ENCODE measurements at places on chromosomes 1 and 21.

DNA sequence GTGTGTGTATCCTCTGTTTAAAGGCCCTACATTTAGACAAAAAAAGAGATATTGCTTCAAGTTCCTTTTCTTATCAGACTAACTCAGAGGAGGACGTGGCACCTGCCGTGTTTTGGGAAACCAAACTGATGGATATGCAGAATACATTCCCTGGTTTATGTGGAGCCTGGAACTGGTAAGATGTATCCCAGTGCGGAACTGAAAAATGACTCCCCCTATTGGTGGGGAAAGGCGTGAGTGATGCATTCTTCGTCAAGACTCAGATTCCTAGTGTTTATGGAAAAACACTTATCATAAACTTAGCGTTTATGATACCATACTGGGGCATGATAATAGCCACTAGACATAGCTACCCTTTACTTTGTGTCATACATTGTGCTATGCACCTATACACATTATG lies 154.2 kb downstream of the ZNF326 start:
- DNase-seq: no peak

- no peak for DNase-seq
Observed at GRCh38 chr1:219459351-219460080, 153.4 kb downstream of the ZC3H11B start.

DNA sequence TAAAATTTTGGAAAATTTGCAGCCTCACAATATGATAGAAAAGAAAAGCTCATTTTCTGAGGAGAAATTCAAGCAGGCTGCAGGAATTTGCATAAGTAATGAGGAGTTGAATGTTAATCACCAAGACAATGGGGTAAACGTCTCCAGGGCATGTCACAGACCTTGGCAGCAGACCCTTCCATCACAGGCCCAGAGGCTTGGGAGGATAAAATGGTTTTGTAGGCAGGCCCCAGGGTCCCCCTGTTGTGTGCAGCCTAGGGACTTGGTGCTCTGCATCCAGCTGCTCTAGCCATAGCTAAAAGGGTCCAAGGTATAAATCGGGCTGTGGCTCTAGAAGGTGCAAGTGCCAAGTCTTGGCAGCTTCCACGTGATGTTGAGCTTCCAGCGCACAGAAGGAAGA lies 112.2 kb upstream of the FMN2 start:
- DNase-seq: no peak

DNA sequence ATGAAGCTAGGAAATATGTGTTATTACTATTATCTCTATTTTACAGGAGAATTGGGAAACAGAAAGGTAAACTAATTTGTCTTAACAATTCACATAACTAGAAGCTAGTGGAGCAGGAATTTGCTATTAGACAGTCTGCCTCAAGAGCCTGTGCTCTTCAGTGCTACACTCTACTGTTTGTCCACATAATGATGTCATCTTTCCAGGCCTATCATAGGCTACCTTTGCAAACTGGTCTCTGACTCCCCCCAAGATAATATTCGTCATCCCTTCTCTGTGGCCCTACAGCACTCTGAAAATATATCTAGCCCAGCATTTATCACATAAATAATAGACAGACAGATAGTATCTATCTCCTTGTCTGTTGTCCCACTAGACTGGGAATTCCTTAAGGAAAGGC lies 34.1 kb downstream of the TRIT1 start:
- DNase-seq: no peak

GRCh38 chr1:48229317-48229716 lies 6.8 kb downstream of the SLC5A9 start:
- no peak for DNase-seq

DNA sequence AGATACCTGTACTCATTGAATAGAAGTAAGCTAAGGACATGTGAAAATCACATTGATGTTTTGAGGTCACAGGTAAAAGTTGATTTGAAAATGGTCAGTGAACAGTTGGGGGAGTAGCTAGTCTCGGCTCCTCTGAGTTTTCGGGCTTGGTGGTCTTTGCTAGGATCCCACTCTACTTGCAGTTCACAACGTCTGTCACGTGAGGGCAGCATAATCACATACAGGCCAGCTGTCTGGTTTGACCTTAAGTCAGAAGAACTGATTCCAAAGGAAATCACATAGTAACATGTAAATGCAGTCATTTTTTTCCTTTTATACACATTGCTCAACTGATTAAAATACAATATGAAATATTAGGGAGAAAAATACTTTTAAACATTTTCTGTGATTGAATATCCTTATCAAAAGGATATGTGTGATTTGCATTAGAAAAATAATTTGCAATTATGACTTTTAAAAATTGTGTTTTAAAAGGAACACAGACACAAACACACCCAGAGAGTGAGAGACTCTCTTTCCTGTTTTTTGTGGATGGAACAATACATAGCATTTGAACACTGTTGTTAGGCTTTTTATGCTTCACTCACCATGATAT lies 21.8 kb upstream of the PDC start:
- DNase-seq: peak; percentile 79

GRCh38 chr1:147516157-147516917 lies 25.0 kb upstream of the BCL9 start:
- no peak for DNase-seq

DNA sequence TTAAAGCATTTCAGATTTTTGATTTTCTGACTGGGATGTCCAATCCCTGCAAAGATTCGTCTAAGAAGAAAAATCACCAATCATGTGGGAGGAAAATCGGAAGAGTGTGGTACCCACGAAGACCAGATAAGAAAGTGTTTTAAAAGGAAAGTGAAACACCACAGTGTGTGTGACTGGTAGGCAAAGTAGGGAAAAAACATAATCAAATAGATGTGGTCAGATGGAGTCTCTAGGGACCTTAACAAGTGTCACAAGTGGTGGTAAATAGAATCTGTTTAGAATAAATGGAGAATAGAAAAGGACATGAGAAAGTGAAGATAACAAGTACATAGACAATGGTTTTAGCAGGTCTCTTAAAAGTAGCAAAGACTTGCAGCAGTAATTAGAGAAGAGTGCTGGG lies 154.6 kb downstream of the SLC30A10 start:
- DNase-seq: no peak

DNA sequence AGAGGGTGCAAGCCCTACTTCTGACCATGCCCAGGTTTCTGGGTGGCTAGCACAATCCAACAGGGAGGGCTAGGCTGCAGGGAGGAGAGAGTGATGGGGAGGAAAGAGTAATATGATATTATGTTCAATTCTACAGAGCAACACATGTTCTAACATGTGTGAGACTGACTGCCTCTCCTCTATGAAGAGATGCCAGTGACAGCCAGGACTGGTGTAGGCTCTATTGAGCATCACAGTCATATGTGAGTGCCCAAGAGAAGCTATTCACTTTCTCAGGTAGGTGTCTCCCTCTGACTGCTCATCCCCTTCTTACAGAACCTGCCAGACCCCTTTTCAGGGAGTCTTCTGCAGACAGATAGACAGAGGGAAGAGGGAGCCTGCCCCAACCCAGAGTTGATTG lies 446.1 kb downstream of the SIPA1L2 start:
- DNase-seq: no peak

DNA sequence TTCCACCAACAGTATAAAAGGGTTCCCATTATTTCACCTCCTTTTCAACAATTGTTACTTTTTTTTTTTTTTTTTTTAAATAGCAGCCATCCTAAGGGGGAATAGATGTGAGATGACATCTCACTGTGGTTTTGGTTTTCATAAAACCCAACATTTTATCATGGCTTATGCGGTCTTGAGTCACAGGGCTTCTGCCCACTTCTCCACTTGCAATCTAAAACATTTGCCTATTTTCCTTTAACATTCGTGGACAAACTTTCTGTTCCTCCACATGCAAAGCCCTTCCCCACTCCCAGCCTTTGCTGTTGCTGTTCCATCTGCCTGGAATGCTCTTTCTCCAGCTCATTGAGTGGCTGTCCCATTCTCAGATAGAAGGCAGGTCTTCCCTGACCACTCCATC lies 239.7 kb upstream of the KCNK2 start:
- DNase-seq: no peak

DNA sequence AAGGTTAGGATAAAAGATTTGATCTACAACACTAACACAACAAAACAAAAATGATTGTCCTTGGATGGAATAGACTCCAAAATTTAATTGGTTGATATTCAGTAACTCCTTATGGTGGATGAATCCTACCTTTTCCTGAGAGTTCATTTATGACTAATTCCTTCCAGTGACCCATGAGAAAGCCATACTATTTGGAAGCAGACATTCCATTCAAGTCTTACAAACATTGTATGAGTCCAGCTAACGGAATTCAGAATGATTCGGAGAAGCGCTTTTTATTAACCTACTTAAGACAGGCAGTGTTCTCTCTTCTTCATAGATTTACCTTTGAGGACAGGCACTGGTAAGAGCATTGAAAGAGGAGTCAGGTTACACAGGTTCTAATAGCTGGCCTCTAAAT lies 155.6 kb upstream of the ZNF648 start:
- no peak for DNase-seq

GRCh38 chr1:88618331-88618730 lies 65.7 kb upstream of the PKN2 start:
- DNase-seq: no peak

- no peak for DNase-seq
Observed at GRCh38 chr1:178485541-178485981, 11.2 kb downstream of the CLEC20A start.

DNA sequence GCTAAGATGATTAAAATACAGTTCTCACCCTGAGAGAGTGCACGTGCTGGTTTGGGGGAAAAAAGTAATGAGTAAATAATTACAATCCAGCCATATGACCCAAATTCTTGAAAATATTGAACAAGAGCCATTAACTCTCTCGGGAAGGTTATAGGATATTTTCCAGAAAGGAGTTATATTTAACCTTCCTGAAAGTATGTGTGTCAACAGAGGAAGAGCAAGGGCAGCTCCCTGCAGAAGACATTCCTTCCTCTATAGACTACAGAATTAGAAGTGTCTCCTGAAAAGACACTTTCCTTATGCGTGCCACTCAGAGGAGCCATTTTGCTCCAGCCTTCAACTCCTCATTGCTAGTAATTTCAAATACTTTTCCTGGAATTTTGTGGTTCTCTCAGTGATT lies 648.7 kb downstream of the USP25 start:
- DNase-seq: no peak

GRCh38 chr1:116168277-116169032 lies 57.3 kb downstream of the MAB21L3 start:
- peak; percentile 81 for DNase-seq

DNA sequence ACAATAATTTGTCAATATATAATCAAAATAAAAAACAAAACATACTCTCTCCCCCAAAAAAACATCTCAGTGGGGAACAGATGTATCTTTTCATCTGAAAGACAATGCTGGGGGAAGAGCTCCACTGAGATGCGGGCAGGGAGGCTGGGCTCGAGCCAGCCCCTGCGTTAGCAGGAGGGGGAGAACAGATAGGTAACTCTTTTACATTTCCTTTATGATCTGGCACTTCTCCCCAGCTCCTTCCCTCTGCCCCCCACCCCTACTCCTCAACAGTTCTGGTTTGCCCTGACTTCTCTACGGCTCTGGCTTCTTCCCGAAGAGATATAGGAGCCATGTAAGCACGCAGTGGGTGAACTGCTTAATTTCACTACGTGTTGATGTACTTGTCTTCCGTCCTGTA lies 12.4 kb downstream of the LEPR start:
- no peak for DNase-seq

- DNase-seq: no peak
Observed at GRCh38 chr1:226378071-226378470, 29.8 kb downstream of the PARP1 start.

- no peak for DNase-seq
Observed at GRCh38 chr1:182956708-182957365, 3.9 kb upstream of the SHCBP1L start.

GRCh38 chr1:14585728-14586127 lies 12.8 kb upstream of the KAZN start:
- DNase-seq: no peak

- DNase-seq: no peak
Observed at GRCh38 chr1:149997585-149998262, 12.8 kb downstream of the OTUD7B start.

GRCh38 chr1:21534674-21535378 lies 25.6 kb downstream of the ALPL start:
- DNase-seq: peak; percentile 71

DNA sequence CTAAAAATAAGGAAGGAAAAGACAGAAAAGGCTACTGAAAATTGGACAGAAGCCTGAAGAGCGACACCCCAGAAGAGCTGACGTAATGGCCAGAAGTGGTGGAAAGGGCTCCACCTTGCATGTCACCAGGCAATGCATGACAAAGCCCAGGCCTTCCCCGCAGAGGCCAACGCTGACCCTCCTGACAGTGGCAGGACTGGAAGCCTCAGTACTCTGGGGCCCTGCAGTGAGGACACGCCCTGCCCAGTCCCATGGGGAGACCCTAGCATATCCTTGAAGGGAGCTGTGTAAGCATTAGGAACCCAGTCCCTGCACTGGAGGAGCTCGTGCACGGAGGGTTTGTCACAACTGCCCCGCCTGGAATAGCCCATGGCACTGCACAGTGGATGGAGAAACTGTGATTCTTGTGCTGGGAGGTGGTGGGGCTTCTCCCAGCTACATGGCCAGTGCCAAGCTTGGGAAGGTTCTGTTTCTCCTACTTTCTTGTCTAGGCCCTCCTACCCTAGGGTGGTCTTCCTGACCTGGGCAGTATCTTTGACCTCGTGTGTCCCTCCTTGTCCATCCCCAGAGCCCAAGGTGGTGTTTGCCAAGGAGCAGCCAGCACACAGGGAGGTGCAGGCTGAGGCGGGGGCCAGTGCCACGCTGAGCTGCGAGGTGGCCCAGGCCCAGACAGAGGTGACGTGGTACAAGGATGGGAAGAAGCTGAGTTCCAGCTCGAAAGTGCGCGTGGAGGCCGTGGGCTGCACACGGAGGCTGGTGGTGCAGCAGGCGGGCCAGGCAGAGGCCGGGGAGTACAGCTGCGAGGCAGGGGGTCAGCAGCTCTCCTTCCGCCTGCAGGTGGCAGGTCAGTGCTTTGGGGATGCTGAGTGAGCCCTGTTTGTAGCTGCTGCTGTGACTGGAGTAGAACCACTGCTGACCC lies 60.4 kb downstream of the OBSCN start:
- DNase-seq: no peak

GRCh38 chr1:25806418-25806817 lies 6.4 kb downstream of the SELENON start:
- no peak for DNase-seq

DNA sequence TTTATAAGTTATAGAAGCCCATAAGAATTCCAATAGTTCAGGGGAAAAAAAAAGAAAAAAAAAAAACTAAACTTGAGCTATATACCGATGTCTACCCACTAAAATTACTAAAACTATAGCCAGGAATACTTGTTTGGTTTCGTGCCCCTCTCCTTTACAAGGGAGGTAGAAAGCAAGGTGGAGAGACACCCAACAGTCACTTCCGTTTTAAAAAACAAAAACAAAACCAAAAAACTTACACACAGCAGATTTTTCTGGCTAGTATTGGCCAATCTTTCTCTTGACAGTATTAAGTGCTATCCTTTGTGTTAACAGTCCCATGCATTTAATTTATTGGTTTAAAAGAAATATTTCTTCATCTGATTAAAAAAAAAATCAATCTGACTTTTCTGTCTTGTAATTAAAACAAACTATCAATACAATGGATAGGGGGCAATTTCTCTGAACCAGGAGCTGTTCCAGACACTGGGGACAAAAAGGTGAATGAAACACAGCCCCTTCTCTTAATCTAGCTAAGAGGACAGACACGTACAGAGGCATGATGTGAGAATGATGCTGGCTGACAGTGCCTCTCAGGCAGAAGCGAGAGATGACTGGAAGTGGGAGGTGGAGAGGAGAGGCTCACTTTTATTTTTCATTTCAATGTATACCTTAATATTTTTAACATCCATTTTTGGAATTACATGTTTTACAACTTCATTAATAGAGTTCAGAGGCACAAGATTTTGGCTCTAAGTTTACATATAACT lies 214.8 kb downstream of the RERE start:
- DNase-seq: no peak

All from HEK293T (cell line).